Spleen (tissue), 13 donors: ENCODE measurements at places on chromosomes 16 and 17.
A peak's percentile ranks its signal among the peaks of the same experiment; 100 is the strongest.

DNA sequence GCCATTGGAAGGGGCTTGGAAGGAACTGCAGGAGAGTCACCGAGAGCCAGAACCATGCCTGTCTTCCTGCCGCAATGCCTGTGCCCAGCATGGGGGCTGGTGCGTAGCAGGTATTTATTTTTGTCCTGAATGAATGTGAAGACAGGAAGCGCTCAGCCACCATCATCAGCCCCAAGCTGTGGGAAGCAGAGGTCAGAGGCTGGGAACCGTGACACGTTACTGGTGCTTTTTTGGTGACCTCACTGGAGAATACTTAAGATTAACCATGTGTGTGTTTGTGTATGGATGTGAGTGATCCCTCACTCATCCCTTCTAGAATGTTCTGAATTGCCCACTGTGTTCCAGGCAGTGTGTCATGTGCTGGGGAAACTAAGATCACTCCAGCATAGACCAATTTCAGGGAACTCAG, 343.8 kb downstream of the SNX29 start:
- DNase-seq = no peak

DNA sequence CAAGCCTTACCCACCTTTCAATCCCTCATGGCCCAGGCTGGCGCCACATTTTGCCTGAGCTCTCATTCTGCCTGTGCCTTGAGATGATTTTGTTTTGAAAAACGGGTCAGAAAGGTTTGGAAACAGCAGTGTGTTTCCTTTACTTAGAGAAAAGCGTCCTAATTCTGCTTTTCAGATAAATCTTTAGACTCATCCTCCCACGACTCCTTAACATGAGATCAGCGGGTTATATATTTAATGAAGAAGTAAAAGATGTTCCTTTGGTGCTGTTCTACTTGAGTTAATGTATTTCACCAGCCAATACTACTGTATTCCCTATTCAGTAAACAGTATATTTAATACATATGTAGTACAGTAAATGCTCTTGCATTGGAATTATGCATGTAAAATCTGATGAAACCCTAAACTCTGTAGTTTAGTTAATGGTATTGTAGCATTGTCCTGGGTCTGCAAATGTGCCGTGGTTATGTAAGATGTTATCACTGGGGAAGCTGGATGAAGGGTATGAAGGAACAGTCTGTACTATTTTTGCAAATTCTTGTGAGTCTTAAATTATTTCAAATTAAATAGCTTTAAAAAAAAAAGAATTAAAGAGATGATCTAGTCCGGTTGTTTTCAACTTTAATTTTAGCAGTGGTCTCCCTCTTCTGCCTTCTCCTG, 199.4 kb upstream of the CACNG5 start:
- no peak for DNase-seq

- no peak for DNase-seq
Measured at GRCh38 chr17:65025297-65025696, 31.2 kb downstream of the GNA13 start.

DNA sequence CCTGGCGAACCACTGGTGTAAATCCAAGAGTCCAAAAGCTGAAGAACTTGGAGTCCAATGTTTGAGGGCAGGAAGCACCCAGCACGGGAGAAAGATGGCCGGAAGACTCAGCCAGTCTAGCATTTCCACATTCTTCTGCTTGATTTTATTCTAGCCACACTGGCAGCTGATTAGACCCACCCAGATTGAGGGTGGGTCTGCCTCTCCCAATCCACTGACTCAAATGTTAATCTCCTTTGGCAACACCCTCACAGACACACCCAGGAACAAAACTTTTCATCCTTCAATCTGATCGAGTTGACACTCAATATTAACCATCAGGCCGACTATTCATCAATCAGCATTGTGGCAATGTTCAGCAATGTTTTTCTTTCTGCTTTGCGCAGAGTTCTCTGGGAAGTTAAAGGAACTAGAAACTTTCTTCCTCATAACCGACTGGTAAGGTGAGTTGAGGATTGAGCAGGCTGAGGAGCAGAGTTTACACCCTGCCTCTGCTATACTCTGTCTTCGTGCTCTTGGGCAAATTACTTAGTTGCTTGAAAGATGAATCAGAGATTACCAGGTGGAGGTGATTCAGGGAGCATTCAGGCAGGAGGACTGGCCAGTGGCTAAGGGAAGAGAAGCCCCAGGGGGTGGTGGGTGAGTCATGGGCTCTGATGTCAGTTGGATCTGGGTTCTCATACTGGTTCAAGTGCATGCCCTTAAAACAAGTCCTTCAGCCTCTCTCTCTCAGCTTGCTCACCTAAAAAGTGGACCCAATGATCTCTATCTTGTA, 28.2 kb upstream of the BRD7 start:
- DNase-seq = no peak

DNA sequence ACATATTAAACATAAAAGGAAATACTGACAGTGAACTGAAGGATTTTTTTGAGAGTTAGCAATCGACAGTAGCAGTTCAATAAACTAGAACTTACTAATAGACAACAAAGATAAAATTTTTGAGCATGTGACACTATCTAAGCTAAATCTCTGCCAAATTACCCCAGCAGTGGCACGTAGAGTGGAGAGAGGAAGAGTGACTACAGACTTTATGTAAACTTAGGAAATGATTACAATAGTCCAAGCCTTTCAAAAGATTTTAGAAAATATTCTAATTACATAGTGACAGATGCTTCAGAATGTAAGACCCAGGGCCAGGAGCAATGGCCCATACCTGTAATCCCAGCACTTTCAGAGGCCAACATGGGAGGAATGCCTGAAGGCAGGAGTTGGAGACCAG, 52.4 kb downstream of the CFDP1 start:
- no peak for DNase-seq

DNA sequence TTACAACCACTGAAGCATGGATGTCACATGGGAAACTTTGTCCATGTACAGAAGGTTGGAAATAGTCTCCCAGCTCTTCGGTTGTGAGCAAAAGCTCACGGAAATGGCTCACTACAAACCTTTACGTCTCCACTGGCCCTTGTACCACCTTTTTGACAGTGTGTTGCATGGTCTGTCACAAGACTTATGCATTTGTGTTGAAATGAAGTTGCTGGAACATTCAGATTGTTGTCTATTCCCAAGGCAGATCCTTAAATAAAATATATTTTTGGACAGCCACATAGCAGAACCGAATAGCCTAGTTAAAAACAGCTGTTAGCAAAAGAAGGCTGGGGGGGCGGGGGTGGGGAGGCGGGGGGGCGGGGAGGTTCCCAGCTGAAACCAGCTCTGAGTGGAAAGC, 39.2 kb downstream of the KNOP1 start:
- DNase-seq = no peak

- no peak for DNase-seq
Measured at GRCh38 chr17:27217631-27218030, 76.3 kb upstream of the WSB1 start.

- peak; percentile 84 for DNase-seq
Measured at GRCh38 chr17:76272541-76273444, 7.6 kb downstream of the UBALD2 start.

DNA sequence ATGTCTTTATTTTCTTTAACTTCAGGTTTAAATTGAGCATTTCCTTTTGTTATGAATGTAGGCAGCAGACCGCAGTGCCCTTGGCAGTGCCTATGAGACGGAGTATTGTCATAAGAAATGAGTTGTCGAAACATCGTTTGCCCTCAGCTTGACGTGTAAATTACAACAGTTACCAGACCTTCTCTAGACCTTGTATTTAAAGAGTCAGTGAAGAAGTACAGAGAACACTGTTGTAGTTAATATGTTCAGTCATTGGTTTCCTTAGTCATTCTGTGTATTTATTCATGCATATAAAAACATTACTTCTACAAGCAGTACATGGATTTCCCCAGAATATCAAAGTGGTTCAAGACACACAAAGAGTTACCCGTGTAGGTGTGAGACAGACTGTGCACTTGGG, 19.0 kb downstream of the IRF8 start:
- DNase-seq = no peak

DNA sequence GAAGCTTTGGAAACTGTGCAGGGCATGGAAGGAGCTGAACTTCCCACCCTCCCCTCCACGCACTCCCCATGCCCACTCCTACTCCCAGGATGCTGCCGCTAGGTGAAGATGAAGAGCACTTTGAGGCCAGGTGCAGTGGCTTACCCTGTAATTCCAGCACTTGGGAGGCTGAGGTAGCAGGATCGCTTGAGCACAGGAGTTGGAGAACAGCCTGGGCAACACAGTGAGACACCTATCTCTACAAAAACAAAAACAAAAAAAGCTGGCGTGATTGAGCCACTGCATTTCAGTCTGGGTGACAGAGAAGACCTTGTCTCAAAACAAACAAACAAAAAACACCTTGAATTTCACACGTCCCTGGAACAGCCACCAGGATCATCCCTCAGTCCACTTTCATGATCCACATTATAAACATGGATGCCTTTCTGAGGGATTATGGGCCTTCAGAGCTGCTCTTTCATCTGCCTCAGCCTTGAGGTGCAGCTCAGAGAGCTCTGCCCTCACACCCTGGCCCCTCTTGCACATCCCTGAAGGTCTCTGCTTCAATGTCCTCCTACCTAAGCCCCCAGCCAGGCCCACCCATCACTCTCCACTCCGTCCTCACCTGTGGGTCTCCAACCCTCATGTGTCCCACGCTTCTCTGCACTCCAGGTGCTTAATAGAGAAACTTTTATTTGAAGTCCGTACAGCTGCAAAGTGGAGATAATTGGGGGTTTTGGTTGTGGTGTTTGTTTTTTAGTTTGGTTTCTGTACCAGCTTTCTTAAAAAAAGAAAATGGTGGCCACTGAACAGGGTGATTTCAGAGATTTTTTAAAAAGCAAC, 25.8 kb downstream of the PHB1 start:
- peak; percentile 61 for DNase-seq

DNA sequence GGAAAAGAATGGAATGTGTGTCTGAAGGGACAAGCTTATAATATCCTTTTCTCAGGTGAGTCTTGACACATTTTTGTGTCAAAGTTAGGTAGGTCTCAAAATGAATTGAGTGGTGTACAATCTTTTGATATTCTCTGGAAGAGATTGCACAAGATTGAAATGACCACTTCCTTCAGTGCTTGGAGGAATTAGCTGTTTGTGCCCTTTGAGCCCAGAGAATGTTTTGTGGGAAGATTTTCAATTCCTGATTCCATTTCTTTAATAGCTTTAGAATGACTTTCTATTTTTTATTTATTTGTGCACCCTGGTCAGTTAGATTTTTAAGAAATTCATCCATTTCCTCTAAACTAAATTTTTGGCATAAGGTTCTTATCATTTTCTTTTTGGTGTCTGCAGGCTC, 1.6 kb upstream of the CCL13 start:
- no peak for DNase-seq

DNA sequence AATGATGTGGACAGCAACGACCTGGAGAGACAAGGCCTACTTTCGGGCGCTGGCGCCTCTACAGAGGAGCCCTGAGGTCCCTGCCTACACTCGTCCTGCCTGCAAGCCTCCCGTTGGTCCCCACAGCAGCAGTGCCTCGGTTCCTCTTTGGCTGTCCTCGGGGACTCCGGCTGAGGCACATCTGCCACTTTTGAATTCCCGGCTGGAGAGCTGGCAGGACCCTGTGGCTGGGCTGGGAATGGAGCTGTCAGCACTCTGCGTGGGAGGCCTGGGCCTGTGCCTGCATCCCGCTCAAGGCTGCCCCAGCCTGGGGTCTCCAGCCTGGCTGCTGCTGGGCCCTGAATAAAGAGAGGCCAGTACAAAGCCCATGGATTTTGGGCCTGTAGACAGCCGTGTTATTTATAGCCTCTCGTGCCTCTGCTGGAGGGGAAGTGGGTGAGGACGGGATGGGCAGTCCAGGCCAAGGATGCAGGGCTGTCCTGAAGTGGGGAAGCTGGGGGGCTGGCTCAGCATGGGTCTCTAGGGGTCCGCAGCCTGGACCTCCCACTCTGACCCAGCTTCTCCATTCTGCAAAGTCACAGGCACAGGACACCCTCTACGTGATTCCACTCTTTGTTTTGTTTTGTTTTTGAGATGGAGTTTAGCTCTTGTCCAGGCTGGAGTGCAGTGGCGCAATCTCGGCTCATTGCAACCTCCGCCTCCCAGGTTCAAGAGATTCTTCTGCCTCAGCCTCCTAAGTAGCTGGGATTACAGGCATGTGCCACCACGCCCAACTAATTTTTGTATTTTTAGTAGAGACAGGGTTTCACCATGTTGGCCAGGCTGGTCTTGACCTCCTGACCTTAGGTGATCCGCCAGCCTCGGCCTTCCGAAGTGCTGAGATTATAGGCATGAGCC, 10.6 kb upstream of the SPNS2 start:
- no peak for DNase-seq

- no peak for DNase-seq
Measured at GRCh38 chr17:42142371-42142896, 12.4 kb downstream of the RAB5C start.

DNA sequence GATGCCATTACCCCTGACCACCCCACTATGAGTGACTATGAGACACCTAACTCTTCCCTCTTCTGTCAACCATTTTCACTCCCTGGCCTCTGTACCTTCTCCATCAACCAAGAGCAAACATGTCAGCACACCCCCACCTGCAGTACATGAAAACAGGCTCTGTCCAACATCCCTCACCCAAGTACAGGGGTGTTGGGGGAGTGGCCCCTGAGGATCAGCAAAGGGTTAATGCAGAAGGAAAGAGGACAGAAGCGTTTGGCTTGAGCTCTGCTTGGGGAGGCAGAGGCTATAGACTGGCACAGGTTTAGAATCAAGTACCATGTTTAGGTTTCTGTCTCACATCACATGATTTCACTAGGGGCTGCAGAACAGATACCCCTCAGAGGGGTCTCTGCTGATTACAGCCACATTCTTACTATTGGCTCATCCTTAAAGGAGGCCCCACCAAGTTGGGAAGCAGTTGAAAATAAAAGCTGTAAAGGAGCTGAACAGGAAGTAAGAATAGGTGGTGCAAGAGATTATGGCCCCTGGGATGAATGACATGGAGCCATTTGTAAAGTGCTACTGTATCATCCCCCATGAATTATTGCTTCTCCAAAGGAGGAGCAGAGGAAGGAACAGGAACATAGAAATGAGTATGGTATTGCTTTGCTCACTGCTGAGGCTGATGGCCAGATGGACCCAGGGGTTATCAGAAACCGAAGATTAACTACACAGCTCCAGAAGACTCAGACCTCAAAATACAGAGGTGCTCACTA, 2.4 kb upstream of the PSMC3IP start:
- DNase-seq = no peak

DNA sequence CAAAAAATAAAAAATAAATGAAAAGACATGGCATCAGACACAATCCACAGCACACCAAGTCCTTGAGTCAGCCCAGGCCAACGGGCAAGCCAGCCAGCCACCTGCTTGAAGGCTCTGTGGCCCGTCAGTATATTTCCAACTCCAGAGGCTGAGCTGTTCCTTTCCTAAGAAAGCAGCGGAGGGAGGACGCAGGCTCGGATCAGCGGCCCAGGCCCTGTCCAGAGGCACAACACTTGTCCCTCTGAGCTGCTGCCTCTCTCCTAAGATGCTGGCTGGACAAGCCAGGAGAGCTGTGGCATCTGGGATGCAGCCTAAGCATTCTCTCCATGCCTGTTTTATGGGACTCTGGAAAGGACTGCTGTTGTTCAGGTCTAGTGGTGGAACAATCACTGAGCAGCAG, 14.8 kb upstream of the NLRC3 start:
- DNase-seq = no peak

GRCh38 chr16:66950437-66950836, 10.6 kb upstream of the CES3 start:
- no peak for DNase-seq
